Osteocyte (in vitro differentiated cells): ENCODE measurements at places on chromosomes 7 and 10. TPM values are rescaled to one million over a fixed set of nuclear protein-coding genes. Genes with fewer than 3 reads are reported as not detected.

The TLX1 gene
- total RNA-seq: not detected in 2 replicates

DNA sequence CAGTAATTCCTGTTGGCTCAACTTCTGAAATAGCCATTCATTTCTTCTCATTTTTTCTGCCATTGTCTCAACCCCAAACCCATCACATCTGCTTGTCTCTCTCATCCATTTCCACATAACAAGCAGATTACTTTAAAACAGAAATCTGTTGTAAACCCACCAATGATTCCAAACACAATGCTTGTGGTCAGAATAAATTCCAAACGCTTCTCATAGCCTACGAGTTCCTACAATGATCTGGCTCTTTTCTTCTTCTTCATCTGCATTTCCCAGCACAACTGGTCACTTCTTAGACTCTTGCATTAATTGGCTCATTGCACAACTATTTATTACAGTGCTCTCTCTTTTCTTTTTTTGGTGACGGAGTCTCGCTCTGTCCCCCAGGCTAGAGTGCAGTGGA lies 364.1 kb downstream of the GATA3 start:
- no peaks in the 10 kb centered on the region for H3K27me3 ChIP-seq
- H3K36me3 ChIP-seq: no peaks in the 10 kb centered on the region
- H3K4me1 ChIP-seq: no peaks in the 10 kb centered on the region
- H3K4me3 ChIP-seq: no peak overlapping the region
- DNase-seq: no peak
- H3K27ac ChIP-seq: no peak overlapping the region

The PPA1 gene
- 59.8 and 60.4 TPM in 2 replicates for total RNA-seq

GRCh38 chr10:116699471-116700150 lies 42.8 kb downstream of the HSPA12A start:
- H3K27ac ChIP-seq: no peak overlapping the region
- DNase-seq: no peak

The MTG1 gene
- total RNA-seq: 57.3 and 65.2 TPM in 2 replicates

DNA sequence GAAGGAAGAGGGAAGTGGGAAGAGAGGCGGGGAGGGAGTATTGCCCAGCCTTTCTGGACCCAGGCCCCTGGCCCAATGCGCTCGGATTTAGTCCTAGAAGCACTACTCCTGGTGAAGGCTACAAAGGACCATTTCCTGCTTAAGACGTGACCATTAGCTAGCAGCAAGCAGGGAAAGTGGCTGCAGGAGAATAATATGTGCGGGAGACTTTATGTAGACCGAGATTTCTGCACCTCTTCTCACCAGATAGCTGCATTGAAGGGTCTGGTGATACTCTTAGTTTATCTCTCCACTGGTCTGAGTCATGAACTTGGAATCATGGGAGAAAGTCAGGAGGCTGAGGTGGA lies 3.1 kb downstream of the VAX1 start:
- no peak for DNase-seq
- H3K4me3 ChIP-seq: peak overlapping the region; percentile 48
- peaks cover 6% of the 10 kb centered on the region for H3K36me3 ChIP-seq
- H3K27ac ChIP-seq: peak overlapping the region; percentile 86

The VAX1 gene
- 3.2 and 4.0 TPM in 2 replicates for total RNA-seq

- H3K4me3 ChIP-seq: peak overlapping the region; percentile 50
- H3K27me3 ChIP-seq: no peaks in the 10 kb centered on the region
- H3K4me1 ChIP-seq: peaks cover 27% of the 10 kb centered on the region
These were observed 151.5 kb downstream of the ANK3 start for GRCh38 chr10:60237977-60238758.

GRCh38 chr10:116300542-116300941 lies 23.7 kb upstream of the CCDC172 start:
- H3K27me3 ChIP-seq: no peaks in the 10 kb centered on the region
- peaks cover 27% of the 10 kb centered on the region for H3K4me1 ChIP-seq
- no peak for DNase-seq
- H3K36me3 ChIP-seq: peaks cover 2% of the 10 kb centered on the region
- no peak overlapping the region for H3K4me3 ChIP-seq

The PLAC9 gene
- 125 and 131 TPM in 2 replicates for total RNA-seq

The HOXA3 gene
- total RNA-seq: not detected in 2 replicates

DNA sequence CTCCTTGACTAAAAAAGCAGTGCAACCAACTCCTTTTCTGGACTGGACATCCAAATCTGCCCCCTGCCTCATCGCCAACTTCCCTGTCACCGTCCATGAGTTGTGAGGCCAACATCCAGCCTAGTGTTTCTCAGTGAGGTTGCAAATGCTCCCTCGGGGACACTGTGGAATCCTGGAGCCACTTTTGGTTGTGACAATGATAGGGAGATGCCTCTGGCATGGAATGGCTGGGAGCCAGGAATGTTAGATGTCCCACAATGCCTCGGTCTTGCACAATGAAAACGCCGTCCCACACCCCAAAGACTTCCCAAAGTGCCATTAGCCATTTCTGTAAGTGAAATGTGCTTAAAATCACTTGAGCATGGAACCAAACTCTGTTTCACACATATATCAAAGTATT lies 105.2 kb downstream of the OSBPL3 start:
- H3K27me3 ChIP-seq: no peaks in the 10 kb centered on the region
- no peak for DNase-seq
- H3K4me1 ChIP-seq: peaks cover 7% of the 10 kb centered on the region

The UCN3 gene
- total RNA-seq: not detected in 2 replicates

DNA sequence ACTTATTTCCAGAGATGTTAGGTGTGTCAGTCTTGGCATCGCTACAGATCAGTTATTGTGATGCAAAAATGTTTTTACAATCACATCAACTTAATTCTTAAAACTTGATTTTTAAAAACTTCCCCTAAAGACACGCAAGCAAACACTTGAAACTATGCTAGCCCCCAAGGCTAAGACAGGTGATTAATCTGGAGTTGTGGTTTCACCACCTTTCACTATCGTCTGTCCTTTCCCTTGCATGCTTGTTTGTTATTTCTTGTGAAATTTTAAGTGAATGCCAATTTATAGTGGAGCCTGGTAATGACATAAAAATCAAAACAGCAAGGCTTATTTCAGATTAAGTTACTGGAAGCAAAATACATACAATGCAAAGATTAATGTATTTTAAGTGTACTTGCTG lies 70.4 kb downstream of the SLC35B4 start:
- H3K27me3 ChIP-seq: peaks cover 19% of the 10 kb centered on the region
- no peak for DNase-seq
- H3K36me3 ChIP-seq: no peaks in the 10 kb centered on the region

DNA sequence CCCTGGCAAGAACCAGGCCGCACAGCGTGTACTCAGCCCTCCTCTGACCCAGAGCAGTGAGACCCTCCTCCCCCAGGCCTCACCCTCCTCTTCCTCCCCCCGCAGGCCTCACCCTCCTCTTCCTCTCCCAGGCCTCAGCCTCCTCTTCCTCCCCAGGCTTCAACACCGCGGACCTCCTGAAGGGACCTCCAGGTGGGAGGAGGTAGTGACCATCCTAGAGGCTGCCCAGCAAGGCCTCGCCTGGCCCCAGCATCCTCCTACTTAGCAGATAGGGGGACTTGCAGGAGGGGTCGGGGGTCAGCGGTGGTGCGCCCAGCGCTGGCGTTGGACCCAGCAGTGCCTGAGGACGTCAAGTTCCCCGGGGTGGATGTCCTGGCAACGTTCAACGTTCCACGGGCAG lies 270.8 kb downstream of the ELFN1 start:
- no peak for DNase-seq
- peaks cover 23% of the 10 kb centered on the region for H3K4me1 ChIP-seq
- H3K36me3 ChIP-seq: peaks cover 3% of the 10 kb centered on the region
